ENCODE measurements at places on chromosomes 7 and 10.
A peak's percentile ranks its signal among the peaks of the same experiment; 100 is the strongest.

DNA sequence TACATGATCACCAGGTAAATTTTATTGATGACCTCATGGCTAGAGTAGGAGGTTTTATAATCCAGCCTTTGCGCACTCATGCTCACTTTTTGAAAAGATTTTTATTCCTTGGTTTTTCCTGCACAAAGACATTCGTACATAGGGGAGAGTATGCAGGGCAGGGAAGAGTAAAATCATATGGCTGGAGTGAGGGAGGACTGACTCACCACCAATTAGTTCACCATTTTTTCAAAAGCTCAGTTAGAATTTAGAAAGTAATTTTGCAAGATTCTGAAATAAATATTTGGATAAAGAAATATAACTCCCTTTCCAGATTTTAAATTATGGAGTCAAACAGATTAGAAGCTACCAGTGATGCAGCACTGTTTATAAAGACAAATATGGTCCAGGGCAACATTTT is 111.9 kb downstream of the SEMA3D start:
- DNase-seq, result no peak

GRCh38 chr7:43750016-43750887 is 8.2 kb upstream of the BLVRA start:
- no peak for DNase-seq

DNA sequence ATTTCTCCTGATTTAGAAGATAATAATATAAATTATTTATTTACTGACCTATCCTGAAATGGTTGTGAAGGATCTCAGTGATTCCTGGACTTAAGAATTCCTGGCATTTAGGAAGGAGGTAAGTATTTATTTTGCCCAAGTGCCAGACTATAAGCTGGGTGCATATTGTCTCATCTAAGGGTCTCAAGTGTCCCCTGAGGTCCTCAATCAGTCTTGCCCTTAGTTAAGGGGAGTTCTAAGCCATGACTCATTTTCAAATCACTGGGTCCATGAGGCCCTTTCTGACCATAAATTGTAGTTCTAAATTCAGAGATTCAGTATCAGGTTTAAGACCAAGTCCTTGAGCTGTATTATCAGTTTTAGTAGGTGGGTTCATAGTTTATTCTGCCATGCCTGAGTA is 251.6 kb upstream of the MEOX2 start:
- DNase-seq, result no peak

GRCh38 chr10:42953684-42954674 is 122.9 kb upstream of the RET start:
- no peak for DNase-seq

GRCh38 chr10:125838802-125839575 is 15.6 kb downstream of the BCCIP start:
- DNase-seq, result no peak

GRCh38 chr10:79447911-79448731 is 2.7 kb upstream of the ZCCHC24 start:
- DNase-seq, result no peak

- no peak for DNase-seq
Observed at GRCh38 chr10:25492680-25493079, 317.9 kb downstream of the GPR158 start.

- no peak for DNase-seq
Observed at GRCh38 chr7:1020849-1021251, 23.5 kb upstream of the GPR146 start.

- DNase-seq, result no peak
Observed at GRCh38 chr7:99478464-99479440, 6.1 kb downstream of the ZNF789 start.

- no peak for DNase-seq
Observed at GRCh38 chr7:21941611-21942141, 4.0 kb downstream of the CDCA7L start.

GRCh38 chr10:556971-557637 is 132.4 kb downstream of the DIP2C start:
- no peak for DNase-seq

GRCh38 chr10:34113504-34114225 is 701.4 kb downstream of the PARD3 start:
- no peak for DNase-seq

GRCh38 chr7:34184466-34184865 is 279.1 kb downstream of the BMPER start:
- DNase-seq, result no peak

GRCh38 chr7:36202398-36202797 is 49.3 kb downstream of the EEPD1 start:
- no peak for DNase-seq

DNA sequence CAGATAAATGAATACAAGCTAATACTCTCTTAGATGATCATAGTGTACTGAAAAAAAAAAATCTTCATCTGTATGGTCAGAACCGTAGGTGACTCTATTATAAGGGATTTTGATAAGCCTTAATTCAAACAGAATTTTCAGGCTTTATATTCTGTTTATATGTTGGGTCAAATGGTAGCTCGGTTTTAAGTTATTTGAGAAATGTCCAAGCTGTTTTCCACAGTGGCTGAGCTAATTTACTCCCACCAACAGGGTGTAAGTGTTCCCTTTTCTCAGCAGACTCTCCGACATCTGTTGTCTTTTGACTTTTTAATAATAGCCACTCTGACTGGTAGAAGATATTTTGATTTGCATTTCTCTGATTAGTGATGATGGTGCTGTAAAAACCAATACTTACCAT is 328.8 kb upstream of the MAGI2 start:
- DNase-seq, result no peak

DNA sequence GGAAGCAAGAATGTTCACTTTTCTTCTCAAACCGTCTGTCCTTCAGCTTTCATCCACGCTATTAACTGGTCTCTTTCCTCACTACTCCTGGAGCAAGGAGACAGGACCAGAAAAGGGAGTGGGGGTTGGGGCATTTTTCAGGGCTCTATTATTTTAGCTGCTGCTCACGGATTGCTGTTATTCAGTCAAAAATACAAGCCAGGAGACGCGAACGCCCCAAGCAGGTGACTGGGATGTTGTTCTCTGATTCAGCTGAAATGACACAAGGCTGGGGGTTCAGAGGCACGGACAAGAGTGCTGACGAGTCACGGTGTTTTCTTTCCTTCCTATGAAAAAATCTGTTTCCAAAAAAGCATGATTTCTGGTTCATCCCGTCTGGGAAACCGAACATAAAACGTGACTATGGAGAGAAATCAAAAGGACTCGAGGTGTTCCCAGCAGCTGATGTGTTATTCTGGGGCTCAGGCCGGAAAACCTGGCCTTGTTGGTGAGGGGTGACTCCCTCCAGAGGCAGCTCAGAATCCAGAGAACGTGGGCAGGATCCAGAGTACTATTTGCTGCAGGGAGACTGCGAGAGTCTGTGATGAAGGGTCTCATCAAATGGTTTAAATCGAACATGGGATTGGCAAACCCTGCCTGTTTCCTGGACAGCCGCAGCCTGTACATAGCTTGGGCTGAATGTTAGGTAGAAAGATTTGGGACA is 3.5 kb upstream of the INHBA start:
- no peak for DNase-seq

GRCh38 chr10:69718951-69719350 is 82.8 kb upstream of the COL13A1 start:
- DNase-seq, result no peak

- peak; percentile 32 for DNase-seq
Observed at GRCh38 chr10:63766745-63767137, 245.5 kb downstream of the REEP3 start.

- no peak for DNase-seq
Observed at GRCh38 chr7:135828604-135829003, 80.0 kb upstream of the FAM180A start.

- DNase-seq, result no peak
Observed at GRCh38 chr10:124279882-124280281, 138.8 kb downstream of the OAT start.

GRCh38 chr7:726854-727103 is 280 bp downstream of the DNAAF5 start:
- no peak for DNase-seq

- DNase-seq, result no peak
Observed at GRCh38 chr7:23469150-23469960, 936 bp downstream of the IGF2BP3 start.

GRCh38 chr10:30849231-30850035 is 182.2 kb downstream of the ZNF438 start:
- DNase-seq, result no peak

DNA sequence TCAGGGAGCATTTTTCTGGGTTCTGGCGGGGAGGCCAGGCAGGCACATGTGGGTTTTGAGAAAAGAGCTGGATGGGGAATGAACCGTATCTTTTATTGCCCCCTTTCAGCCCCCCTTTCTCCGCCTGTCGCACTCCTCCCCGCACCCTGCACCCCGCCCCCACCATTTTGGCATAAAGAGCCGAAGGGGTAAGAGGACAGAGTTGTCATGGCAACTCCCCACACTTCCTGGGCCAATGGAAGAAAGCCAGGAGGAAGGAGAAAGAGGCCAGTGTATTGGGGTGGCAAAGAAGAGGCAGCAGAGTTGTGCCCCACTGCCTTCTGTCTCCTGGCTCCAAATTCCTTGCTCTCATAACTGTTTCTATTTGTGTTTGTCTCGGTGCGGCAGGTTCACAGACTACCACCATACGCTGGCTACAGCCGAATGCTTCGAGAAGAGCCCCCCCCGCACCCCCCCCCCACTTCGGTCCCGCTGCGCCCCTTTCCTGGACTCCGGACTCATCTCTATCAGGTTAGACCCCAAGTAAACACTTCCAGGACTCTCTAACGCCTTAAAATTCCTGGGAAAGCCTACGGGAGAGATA is 3.4 kb downstream of the KCNIP2 start:
- DNase-seq, result no peak

- DNase-seq, result no peak
Observed at GRCh38 chr7:55309040-55309991, 55.8 kb upstream of the LANCL2 start.

DNA sequence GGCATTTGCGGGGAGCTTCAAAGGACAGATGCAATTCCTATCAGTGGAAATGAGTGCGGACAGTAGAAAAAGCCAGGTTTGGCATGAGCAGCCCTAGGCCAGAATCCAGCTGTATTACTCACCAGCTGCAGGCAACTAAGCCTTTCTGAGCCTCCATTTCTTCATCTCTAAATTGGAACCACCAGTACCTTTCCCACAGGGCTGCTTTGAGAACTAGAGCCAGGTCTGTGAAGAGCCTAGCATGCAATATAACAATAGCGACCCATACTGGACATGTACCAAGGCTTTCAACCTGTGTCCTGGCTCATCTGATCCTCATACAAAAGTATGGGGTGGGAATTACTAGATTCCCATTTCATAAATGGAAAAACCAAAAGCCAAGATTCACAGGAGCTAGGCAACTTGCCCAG is 101.0 kb downstream of the GSAP start:
- DNase-seq, result peak; percentile 19

GRCh38 chr10:59843748-59844147 is 62.6 kb downstream of the CCDC6 start:
- DNase-seq, result no peak

DNA sequence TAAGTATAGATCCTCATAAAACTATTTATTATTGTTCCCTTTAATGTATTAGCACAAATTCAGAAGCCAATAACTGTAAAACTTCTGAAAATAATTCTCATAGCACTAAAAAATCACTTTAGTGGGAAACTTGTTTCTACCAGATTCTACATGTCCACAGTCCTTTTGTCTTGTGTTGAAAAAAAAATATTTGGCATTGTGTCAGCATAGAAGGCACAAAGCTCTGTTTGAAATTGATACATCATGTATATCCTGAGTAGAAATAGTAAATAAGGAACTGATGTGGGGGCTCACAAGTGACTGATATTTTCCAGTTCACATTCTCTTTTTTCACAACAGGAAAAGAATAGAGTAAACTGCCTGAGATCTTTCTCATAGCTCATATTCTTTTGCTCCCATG is 134.6 kb downstream of the GRM3 start:
- no peak for DNase-seq

DNA sequence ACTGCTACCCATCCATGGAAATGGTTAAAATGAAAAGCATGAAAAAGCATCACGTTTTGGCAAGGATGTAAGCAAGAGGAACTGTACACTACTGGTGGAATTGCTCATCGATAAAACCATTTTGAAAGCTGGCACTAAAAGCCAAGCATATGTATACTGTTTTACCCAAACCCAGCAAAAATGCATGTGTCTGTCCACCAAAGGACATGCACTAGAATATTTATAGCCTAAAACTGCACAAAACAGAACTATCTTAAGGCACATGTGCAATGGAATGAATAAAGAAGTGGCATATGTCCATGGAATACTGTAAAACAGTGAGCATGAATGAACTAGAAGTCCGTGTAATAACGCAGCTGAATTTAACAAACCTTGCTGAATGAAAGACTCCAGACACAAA is 22.9 kb downstream of the RBAK start:
- DNase-seq, result no peak

DNA sequence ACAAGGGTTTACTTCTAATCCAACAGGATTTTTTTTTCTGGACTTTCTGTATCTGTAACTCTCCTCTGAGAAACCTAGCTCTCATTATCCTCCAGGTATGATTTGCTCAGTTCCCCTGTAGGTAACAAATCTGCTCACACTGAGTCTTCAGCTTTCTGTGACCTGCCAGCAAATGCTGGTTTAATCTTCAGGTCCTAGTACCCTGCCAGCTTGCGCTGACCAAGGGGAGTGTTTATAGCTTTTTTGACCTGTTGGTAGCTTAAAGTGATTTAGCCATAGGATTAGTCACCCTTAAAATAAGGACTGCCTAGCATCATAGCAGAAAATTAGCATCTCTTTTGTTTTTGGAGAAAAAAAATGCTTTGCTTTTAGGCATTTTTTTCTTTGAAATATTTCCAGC is 22.4 kb downstream of the SND1 start:
- DNase-seq, result no peak

DNA sequence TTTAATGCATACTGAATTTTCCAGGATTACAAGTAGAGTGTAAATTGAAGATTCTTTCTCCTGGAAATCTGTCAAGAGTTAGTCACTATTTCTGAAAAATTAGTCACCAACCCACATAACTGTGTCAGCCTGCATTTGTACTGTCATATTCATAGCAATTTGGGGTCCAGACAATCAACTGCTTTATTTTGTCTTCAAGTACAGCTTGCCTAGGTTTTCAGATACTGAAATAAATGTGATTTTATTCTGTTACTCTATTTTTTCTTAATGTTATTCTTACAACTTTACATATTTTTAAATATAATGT is 55.1 kb downstream of the CUBN start:
- no peak for DNase-seq

GRCh38 chr10:64733980-64734379 is 1212.8 kb downstream of the REEP3 start:
- DNase-seq, result no peak

GRCh38 chr10:7887174-7887816 is 69.0 kb downstream of the TAF3 start:
- DNase-seq, result no peak

- no peak for DNase-seq
Observed at GRCh38 chr7:92768501-92769393, 67.6 kb downstream of the CDK6 start.

Data from fibroblast of skin of left biceps (primary cell).